GM23248 (cell line): ENCODE measurements at places on chromosomes 6 and 20.

GRCh38 chr20:5535125-5535756 lies 215.0 kb upstream of the SHLD1 start:
- peak overlapping the region; percentile 96 for H3K27ac ChIP-seq
- DNase-seq: peak; percentile 97
- peaks cover 40% of the 10 kb centered on the region for H3K4me1 ChIP-seq
- H3K4me3 ChIP-seq: peak overlapping the region; percentile 27; the same call in 1 of the 2 replicates

- H3K36me3 ChIP-seq: no peaks in the 10 kb centered on the region
- no peak for DNase-seq
- H3K4me1 ChIP-seq: no peaks in the 10 kb centered on the region
- no peaks in the 10 kb centered on the region for H3K27me3 ChIP-seq
- H3K4me3 ChIP-seq: no peak overlapping the region
- H3K27ac ChIP-seq: no peak overlapping the region
These were observed 39.1 kb upstream of the RNGTT start for GRCh38 chr6:89002523-89002922.

DNA sequence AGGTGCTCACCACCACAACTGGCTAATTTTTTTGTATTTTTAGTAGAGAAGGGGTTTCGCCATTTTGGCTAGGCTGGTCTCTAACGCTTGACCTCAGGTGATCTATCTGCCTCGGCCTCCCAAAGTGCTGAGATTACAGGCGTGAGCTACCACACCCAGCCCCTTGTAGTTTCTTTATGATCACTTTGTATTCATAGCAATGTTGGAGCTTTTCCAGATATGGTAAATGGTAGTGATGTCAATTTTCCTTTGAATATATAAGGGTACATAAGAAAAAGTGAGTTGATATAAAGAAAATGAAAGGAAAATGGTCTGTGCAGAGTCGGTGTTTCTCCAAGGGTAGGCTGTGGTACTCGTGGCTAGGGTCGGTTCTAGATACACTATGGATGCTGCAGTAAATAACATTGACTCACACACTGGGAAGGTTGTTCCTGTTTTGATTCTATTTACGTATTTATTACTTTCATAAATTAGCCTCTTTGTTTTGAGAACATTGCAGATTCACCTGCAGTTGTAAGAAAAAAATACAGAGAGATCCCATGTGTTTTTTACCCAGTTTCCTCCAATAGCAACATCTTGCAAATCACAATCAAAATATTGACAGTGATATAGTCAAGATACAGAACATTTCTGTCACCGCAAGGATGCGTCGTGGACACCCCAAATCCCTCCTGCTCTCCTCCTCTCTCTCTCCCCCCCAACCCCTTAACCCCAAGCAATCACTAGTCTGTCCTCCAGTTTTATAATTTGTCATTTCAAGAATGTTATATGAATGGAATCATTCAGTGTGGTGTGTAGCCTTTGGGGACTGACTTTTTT lies 2.5 kb downstream of the ZNF831 start:
- H3K27ac ChIP-seq: no peak overlapping the region
- no peak for DNase-seq
- no peaks in the 10 kb centered on the region; the same call in none of the 2 replicates for H3K27me3 ChIP-seq
- H3K4me3 ChIP-seq: no peak overlapping the region

- no peak overlapping the region for H3K27ac ChIP-seq
- H3K4me3 ChIP-seq: no peak overlapping the region
- no peaks in the 10 kb centered on the region for H3K4me1 ChIP-seq
- DNase-seq: no peak
These were observed 9.7 kb upstream of the CCR6 start for GRCh38 chr6:167113047-167113754.

DNA sequence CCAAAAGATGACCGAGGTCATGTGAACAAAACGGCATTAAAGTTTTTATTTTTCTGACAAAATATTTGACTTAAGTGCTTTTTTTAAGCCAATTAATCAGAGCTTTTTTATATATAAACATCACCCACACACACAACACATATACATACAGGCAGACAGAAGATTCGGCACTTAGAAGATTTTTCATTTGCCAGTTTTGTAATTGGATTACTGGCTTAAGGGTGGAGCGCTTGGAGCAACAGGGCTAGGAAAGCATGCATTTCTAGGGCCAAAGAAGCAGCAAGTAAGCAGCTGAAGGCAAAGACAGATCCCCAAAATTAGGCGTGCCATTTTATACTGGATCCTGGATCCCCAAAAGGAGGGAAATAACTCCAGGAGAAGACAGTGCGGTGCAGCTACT lies 30.3 kb downstream of the SAMD5 start:
- H3K36me3 ChIP-seq: no peaks in the 10 kb centered on the region
- no peak overlapping the region for H3K27ac ChIP-seq
- DNase-seq: no peak
- H3K4me1 ChIP-seq: no peaks in the 10 kb centered on the region

DNA sequence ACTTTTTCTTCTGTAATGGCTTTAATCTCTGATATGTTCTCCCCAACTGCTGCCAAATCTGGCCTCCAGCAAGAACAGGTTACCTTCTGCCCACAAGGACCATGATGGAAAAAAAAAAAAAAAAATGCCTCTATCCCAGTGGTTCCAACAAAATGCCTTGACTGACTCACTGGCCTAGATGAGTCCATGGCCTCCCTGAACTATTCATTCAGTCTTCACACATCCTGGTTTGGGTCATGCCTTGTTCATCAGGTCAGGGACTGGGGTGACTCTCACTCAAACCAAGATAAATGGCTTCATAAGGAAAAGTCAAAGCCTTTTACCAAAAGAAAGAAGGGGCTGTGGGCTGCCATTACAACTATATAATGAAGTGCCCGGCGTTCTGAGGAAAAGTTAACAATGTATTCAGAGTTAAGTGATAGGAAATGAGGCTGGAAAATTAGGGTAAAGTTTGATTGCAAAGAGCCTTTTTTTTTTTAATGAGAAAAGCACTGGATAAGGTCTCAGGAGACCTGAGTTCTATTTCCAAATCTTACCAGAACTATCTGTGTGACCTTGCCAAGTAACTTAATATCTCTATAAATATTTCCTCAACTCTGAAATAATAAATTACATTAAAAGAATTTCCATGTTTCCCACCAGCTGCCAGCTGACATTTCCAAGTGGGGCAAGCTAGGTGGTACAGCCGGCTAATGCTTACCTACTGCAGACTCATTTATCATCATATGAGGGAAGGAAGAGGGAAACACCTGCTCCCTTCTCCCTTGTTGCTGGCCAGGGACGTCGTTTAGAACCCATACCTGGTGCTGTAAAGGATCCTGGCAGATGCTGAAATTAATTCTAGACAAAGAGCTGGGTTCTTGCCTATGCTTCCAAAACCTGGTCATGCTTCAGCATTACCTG lies 380.0 kb upstream of the MARCKS start:
- no peaks in the 10 kb centered on the region for H3K27me3 ChIP-seq
- H3K4me3 ChIP-seq: no peak overlapping the region
